ENCODE measurements at places on chromosomes 7 and 10.

- no peak for DNase-seq
Observed at GRCh38 chr10:2119316-2119715, 382.0 kb upstream of the ADARB2 start.

DNA sequence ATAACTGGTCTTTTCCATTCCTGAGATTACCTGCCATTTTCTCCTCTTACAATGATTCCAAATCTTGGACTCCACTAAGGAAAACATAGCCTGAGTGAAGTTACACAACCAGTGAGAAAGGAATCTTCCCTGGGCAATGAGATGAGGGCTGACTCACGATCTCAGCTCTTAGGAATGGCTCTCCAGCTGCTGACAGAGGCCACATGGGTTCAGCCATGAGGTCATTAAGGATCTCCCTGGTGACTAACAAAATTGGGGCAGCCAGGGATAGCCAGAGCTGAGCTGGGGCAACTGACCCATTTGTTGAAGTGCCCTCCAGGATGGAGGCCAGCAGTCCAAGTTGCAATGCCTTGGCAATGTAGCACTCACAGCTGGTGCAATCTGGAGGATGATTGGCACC is 78.7 kb upstream of the MKLN1 start:
- no peak for DNase-seq

DNA sequence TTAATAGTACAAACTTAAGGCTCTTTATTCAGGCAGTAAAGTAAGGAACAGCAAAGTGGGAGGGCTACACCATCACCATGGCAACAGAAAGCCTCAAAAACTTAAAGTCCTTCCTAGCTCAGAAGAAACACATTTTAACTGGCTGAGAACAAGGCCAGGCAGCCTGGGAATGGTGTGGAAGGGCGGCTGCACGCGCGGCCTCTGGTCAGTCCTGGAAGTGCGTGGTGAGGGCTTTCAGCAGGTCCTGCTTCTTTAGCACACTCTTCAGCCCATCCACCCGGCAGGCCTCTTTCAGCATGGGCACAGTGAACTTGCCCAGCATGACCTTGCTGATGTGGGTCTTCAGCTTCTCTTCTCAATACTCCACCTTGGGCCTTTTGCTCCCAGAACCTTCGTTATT is 133.0 kb downstream of the CYP26A1 start:
- DNase-seq, result no peak

- no peak for DNase-seq
Observed at GRCh38 chr7:30862995-30863705, 48.5 kb upstream of the AQP1 start.

DNA sequence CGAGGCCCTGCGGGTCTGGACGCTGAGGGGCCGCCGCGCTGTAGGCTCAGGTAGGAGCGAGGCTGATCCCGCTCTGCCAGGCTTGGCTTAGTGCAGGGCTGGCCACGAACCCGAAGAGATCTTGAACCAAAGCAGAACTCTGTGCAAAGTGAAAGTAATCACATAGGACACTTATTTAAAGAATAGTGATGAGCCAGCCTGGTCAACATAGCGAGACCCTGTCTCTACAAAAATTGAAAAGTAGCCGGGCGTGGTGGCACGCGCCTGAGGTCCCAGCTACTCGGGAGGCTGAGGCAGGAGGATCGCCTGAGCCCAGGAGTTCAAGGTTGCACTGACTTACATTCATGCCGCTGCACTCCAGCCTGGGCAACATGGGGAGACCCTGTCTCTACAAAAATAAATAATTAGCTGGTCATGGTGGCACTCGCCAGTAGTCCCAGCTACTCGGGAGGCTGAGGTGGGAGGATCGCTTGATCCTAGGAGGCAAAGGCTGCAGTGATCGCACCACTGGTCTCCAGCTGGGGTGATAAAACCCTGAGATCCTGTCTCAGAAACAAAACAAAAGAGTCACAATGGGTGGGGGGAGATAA is 541 bp downstream of the ZSCAN25 start:
- DNase-seq, result no peak

GRCh38 chr10:77581738-77582137 is 55.9 kb downstream of the KCNMA1 start:
- no peak for DNase-seq

DNA sequence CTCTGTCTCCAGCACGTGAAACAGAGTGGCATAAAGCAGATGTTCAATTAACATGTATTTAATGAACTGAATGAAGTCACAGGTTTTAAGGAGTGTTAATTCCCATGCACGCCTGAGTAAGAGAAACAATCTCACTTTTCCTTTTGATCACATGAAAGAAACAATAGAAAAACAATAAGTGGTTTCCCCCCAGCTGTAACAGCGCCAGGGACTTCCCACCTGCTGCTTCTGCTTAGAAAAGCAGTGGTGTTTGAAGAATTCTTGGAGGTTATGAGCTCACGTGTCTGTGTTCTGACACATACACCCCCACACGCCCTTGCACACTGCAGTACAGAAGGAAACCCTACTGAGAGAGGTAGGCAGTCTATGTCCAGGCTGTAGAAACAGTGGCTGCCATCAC is 51.3 kb upstream of the FRMD4A start:
- DNase-seq, result peak; percentile 61

GRCh38 chr7:85078181-85078580 is 108.7 kb downstream of the SEMA3D start:
- no peak for DNase-seq

GRCh38 chr10:114998993-114999392 is 61.0 kb downstream of the TRUB1 start:
- no peak for DNase-seq

GRCh38 chr7:31857172-31857571 is 170.2 kb downstream of the PPP1R17 start:
- no peak for DNase-seq

- no peak for DNase-seq
Observed at GRCh38 chr10:95422233-95422632, 131.4 kb upstream of the PDLIM1 start.

DNA sequence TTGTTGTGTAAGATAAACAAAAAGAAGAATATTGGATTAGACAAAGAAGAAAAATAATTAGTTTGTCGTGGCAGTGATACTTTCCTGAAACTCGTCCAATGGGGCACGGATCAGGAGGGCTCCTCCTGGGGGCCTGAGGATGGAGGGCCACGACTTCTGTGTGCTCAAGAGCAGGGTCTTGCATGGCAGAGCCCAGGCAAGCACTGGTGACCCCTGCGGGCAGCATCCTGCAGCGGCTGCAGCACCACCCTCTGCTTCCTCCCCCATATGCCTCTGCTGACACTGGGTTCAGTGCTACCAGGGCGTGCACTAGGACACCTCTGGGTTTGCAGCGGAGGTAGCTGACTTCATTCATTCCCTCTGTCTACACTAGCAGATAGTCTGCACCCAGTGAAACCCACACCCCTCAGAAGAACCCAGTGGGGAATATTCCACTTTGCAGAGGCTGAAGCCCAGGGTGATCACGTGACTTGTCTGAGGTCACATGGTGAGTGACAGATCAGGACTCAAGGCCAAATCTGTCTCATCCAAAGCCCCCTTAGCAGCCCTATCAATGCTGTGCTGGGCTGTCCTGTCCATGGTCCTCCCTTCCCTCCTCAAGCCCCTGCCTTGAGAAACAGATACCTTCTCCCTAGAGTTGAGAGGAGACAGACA is 375.5 kb downstream of the TCERG1L start:
- DNase-seq, result no peak

GRCh38 chr10:99331207-99331803 is 2.1 kb downstream of the CNNM1 start:
- DNase-seq, result no peak

- no peak for DNase-seq
Observed at GRCh38 chr7:49926720-49927119, 153.3 kb downstream of the VWC2 start.

GRCh38 chr7:6409944-6410693 is 37.6 kb downstream of the DAGLB start:
- no peak for DNase-seq

GRCh38 chr10:51759896-51760534 is 60.6 kb upstream of the CSTF2T start:
- no peak for DNase-seq

DNA sequence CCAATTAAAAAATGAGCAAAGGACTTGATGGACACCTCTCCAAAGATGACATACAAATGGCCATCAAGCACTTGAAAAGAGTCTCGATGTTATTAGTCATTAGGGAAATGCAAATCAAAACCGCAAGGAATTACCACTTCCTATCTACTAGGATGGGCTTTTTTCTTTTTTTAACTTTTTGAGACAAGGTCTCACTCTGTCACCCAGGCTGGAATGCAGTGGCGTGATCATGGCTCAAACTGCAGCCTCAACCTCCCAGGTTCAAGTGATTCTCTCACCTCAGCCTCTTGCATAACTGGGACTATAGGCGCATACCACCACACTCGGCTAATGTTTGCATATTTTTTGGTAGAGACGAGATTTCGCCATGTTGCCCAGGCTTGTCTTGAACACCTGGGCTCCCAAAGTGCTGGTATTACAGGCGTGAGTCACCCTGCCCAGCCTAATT is 13.6 kb downstream of the NKX1-2 start:
- no peak for DNase-seq
